ENCODE measurements at places on chromosomes 6 and 20. TPM values are rescaled to one million over a fixed set of nuclear protein-coding genes. Genes with fewer than 3 reads are reported as not detected.

Gene KCNS1
- 2.4 TPM for total RNA-seq

Gene SLC22A1
- not detected for total RNA-seq

Gene CSNK2A1
- 75.5 TPM for total RNA-seq

Gene CCN6
- not detected for total RNA-seq

Gene HCRTR2
- not detected for total RNA-seq

Gene ID1
- total RNA-seq = 305 TPM

Gene MLN
- not detected for total RNA-seq

Gene FLOT1
- 68.3 TPM for total RNA-seq

Gene SMLR1
- total RNA-seq = not detected

Gene FABP7
- not detected for total RNA-seq

Gene C20orf141
- total RNA-seq = 1.2 TPM

Gene RFX6
- not detected for total RNA-seq

Gene EPB41L1
- 33.9 TPM for total RNA-seq

Data from cardiac ventricle fibroblast (primary cell).